ENCODE measurements at places on chromosomes 1 and 21. TPM values are rescaled to one million over a fixed set of nuclear protein-coding genes. Genes with fewer than 3 reads are reported as not detected.

The GNG12 gene
- total RNA-seq, result 36.3 TPM

The NID1 gene
- 36.6 TPM for total RNA-seq

The CD1D gene
- total RNA-seq, result 1.1 TPM

The ATF3 gene
- 30.2 TPM for total RNA-seq

The OR2T2 gene
- not detected for total RNA-seq

The CNTN2 gene
- total RNA-seq, result 0.21 TPM

The OR2L3 gene
- total RNA-seq, result not detected

The TMOD4 gene
- total RNA-seq, result not detected

The RNF186 gene
- total RNA-seq, result not detected

The NDUFS5 gene
- total RNA-seq, result 646 TPM

The FAM72C gene
- not detected for total RNA-seq

The NCDN gene
- total RNA-seq, result 33.4 TPM

The CLCNKA gene
- total RNA-seq, result 0.19 TPM

The PCNT gene
- 32.3 TPM for total RNA-seq

The NUCKS1 gene
- 211 TPM for total RNA-seq

The F5 gene
- total RNA-seq, result 3.1 TPM

The ALX3 gene
- total RNA-seq, result not detected
